ENCODE measurements at places on chromosomes 1 and 21.

DNA sequence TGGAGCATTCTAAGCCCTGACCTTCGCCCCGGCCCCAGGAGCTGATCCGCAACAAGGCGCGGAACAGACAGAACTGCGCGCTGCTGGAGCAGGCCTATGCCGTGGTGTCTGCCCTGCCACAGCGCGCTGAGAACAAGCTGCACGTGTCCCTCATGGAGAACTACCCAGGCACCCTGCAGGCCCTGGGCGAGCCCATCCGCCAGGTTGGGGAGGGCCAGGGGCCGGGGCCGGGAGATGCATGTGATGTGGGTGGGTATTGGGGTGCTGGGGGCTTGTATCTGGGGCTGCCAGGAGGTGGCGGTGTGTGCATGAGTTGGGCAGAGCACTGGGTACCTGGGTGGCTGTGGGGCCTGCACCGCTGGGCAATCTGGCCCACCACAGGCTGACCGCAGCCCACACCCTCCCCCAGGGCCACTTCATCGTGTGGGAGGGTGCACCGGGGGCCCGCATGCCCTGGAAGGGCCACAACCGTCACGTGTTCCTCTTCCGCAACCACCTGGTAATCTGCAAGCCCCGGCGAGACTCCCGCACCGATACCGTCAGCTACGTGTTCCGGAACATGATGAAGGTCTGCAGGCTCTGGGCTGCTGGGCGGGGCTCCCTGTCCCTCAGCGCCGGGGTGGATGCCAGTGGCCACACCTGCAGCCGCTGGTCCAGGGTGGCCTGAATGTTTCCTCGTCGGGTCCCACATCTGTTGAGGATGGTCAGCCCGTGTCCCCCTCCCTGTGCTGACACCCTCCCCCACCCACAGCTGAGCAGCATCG is 65.8 kb downstream of the TRIM11 start:
- no peak for DNase-seq

GRCh38 chr21:43020177-43020576 is 45.8 kb downstream of the PKNOX1 start:
- DNase-seq: no peak

DNA sequence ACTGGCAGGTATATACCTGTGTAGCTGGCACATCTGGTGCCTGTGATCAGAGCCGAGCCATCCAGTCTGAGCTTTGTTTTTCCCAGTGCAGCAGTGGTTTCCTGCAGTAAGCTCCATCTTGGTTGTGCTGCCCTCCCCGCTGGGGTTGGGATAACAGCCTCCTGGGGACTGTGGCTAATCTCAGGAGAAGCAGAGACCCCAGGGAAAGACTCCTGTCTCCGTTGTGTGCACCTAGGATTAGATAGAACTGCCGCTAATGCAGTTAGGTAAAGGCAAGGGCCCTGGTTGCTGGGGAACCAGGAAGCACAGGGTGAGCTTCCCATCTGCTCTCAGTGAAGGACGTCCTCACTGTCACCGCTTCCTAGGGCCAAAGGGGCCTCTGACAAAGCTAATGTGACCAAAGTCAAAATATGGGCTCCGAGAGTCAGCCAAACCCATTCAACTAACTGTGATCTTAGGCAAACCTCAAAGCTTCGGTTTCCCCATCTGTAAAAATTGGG is 20.0 kb downstream of the ROR1 start:
- no peak for DNase-seq

DNA sequence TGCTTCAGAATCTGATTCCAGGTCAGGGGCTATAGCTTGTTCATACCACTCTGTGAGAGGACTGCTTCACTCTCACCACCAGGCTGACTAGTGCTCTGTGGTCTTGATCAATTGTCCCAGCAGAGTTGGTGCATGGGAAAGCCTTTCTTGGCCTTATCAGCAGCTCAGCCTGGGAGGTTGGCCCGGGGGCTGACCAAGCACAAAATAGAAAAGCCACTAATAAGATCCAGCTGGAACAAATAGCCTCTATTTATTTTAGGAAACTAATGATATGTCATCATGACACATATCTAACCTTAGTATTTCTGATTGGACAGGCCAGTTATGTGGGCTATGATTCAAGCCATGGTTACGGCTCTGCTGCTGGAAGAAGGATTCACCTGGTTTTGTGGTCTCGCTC is 134.2 kb downstream of the GDAP2 start:
- peak; percentile 93 for DNase-seq

DNA sequence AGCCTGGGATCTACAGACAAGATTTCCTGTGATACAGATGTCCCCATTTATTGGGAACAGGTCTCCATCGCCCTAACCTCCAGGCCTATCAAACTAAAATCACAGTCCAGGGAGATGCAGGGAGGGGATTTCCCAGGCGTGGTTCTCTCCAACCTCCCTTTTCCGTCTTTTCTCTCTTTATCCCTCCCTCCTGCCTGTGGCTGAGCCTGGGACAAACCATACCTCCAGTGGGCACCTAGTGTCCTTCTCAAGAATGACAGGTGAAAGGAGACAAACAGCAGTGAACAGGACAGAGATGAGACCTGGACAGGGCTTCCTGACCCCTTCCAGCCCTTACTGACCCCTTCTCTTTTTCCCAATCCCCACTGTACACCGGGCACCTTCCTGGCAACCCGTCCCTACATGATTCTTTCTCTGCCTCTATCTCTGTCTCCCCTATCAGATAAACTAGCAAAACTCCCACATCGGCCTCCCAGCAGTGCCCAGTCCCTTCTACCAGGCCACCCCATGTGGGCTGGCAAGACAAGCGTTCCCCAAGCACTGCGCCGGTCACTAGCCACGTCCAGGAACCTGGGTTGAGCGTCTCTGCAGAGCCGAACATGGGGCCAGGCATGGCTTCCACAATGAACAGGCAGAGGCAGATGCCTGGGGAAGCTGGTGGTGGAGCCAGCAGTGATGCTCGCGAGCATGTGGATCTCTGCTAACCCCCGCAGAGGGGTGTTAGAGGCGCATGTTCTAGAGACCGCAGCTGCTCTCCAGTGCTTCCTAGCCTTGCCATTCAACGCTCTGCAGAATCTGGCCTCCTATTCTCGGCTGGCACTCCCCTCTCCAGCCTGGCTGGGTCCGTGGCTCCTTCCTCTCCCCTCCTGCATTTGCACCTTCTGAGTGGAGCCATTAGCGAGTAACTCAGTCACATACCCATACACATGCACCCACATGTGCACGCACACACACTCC is 54.7 kb downstream of the ELK4 start:
- no peak for DNase-seq

- DNase-seq: no peak
These were observed 4.5 kb upstream of the NHLH1 start for GRCh38 chr1:160362168-160362957.

GRCh38 chr1:152515434-152515783 is 1.1 kb downstream of the CRCT1 start:
- DNase-seq: no peak

GRCh38 chr1:10415211-10415930 is 14.9 kb upstream of the CENPS start:
- DNase-seq: peak; percentile 48

GRCh38 chr1:179089827-179090482 is 8.1 kb downstream of the TOR3A start:
- DNase-seq: no peak
